Progenitor cell of endocrine pancreas (in vitro differentiated cells): ENCODE measurements at places on chromosomes 5 and 9. TPM values are rescaled to one million over a fixed set of nuclear protein-coding genes. Genes with fewer than 3 reads are reported as not detected.
A peak's percentile ranks its signal among the peaks of the same experiment; 100 is the strongest.

- DNase-seq: no peak
These were observed 73.3 kb downstream of the MYO10 start for GRCh38 chr5:16862777-16863176.

GRCh38 chr5:157219491-157220271 lies 39.0 kb downstream of the ITK start:
- DNase-seq: no peak

DNA sequence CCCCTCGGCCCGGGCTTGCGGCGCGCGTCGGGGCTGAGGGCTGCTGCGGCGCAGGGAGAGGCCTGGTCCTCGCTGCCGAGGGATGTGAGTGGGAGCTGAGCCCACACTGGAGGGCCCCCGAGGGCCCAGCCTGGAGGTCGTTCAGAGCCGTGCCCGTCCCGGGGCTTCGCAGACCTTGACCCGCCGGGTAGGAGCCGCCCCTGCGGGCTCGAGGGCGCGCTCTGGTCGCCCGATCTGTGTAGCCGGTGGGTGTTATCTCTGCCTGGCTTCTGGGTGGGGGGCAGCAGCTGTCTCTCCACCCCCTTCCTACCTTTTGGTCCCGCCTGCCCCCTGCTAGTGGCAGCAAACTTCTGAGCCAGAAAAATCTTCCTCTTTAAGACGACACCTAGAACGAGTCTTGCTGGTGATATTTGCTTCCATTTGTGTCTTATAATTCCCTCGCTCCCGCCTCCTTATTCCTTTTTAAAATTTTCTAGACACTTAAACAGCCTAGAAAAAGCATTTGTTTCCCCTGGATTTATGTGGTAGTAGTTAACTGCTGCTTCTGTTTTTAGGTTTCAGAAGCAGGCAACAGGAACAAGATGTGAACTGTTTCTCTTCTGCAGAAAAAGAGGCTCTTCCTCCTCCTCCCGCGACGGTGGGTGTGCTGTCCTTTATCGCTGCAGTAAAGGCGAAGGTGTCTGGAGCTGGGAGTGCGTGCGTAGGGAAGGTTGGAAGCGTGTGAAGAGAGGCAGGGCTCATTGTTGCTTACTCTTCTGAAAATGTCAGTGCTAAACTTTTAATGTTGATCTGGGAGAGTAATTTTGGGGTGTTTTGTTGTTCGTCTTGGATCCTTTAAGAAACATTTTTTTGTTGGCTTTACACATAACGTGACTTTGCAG lies 554 bp downstream of the JAK2 start:
- DNase-seq: no peak

GRCh38 chr5:55517804-55518203 lies 17.0 kb downstream of the PLPP1 start:
- no peak for DNase-seq

DNA sequence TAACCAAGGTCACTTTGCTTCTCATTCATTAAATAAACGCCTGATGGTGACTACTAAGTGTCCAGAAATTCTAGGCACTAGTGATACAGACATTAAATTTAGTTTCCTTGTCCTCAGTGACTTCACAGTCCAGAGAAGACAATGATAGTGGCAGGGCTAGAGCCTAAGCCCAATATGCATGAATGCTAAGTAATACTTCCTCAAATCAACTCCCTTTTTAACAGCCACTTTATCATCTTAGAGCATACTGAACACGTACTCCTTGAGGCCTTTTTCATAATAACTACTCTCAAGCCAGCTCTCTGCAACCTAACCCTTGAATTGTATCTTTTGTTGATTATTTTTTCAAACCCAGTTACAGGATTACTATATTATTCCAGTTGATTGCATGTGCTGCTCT lies 74.1 kb downstream of the STX17 start:
- no peak for DNase-seq

GRCh38 chr9:134629061-134629585 lies 12.5 kb upstream of the COL5A1 start:
- DNase-seq: no peak

DNA sequence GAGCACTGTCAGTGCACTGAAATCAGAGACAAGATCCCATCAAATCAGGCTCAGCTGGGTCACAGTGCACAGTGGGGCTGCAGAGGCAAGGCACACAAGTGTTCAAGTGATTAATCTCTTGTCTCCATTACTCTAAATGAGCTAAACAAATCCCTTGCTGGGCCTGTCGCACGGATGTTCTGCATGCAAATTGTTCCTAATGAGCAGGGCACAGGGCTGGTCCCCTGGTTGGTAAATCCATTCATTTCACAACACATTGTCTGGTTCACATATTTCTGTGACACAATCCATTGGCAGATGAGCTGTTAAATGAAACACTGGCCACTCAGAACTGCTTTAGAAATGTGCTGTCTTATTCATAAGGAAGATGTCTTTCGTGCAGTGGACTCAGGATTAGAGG lies 167.9 kb upstream of the BRINP1 start:
- no peak for DNase-seq

DNA sequence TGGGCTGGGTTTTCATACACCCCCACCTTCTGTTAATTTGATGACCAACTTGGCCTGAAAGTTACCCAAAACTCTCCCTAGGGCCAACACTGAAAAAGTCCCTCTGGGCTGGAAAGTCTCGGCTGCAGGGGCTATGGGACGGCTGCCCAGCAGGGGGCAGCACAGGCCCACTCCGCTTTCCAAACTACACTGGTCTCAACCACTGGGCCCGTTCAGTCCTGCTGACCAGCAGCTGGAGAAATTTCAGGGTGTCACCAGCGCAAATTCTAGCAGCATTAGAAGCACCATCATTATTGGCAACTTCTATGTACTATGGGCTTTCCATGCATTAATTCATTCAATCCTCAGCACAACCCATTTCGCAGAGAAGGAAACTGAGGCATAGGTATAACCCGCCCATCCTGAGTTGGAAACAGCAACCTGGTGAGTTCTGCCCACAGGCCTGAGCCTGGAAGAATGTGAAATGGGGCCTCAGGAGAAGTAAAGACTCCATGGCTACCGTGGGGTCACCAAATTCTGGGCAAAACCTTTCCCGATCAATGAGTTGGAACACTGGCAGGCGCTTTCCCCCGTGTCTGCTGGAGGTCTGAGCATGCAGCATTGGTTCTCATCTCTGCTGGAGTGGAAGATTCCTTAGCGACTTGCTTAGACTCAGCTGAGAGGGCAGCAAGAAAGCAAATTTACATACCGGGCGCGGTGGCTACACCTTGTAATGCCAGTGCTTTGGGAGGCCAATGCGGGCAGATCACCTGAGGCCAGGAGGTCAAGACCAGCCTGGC lies 9.7 kb downstream of the ORM2 start:
- DNase-seq: peak; percentile 23

- DNase-seq: no peak
These were observed 528.7 kb upstream of the DAP start for GRCh38 chr5:11289733-11290132.

- DNase-seq: no peak
These were observed 95.3 kb downstream of the RGS3 start for GRCh38 chr9:113558632-113559502.

Gene PHF24
- total RNA-seq: 0.29 and 0.38 TPM in 2 replicates

Gene TMED9
- total RNA-seq: 161 and 170 TPM in 2 replicates

Gene SPINK6
- not detected in 2 replicates for total RNA-seq

Gene SPATA9
- total RNA-seq: 0.82 TPM in 1 of 2 replicates, not detected in the other

Gene PCDHGA10
- 14.3 and 14.6 TPM in 2 replicates for total RNA-seq

Gene GPR151
- total RNA-seq: not detected in 2 replicates

Gene SLC36A3
- total RNA-seq: not detected in 2 replicates

Gene GCNT4
- 2.5 and 3.3 TPM in 2 replicates for total RNA-seq

Gene DNAJA1
- total RNA-seq: 240 and 247 TPM in 2 replicates

Gene SOHLH1
- not detected in 2 replicates for total RNA-seq

Gene CCDC107
- 17.2 and 18.8 TPM in 2 replicates for total RNA-seq

Gene SPATA31A3
- not detected in 2 replicates for total RNA-seq

Gene PCDHGB7
- 6.0 and 8.0 TPM in 2 replicates for total RNA-seq
